ENCODE measurements at places on chromosomes 7 and 10.

GRCh38 chr7:85021101-85021704, 165.7 kb downstream of the SEMA3D start:
- DNase-seq, result no peak

DNA sequence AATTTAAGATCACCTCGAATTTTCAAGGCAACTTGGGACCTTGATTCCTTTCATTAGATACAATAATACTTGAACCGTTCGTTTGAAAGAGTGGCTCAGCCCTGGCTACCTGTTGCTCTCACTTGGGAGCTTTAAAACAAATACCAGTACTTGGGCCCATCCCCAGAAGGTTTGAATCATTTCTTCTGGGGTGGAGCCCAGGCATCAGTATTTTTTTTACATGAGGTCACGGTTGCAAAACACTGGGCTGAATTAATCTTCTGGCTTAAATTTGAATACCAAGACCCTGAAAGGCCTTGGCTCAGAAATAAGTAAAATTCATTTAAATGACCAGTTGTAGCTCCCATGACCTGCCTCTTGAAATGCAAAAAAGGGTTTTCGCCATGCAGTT, 214.9 kb downstream of the CREB5 start:
- no peak for DNase-seq

DNA sequence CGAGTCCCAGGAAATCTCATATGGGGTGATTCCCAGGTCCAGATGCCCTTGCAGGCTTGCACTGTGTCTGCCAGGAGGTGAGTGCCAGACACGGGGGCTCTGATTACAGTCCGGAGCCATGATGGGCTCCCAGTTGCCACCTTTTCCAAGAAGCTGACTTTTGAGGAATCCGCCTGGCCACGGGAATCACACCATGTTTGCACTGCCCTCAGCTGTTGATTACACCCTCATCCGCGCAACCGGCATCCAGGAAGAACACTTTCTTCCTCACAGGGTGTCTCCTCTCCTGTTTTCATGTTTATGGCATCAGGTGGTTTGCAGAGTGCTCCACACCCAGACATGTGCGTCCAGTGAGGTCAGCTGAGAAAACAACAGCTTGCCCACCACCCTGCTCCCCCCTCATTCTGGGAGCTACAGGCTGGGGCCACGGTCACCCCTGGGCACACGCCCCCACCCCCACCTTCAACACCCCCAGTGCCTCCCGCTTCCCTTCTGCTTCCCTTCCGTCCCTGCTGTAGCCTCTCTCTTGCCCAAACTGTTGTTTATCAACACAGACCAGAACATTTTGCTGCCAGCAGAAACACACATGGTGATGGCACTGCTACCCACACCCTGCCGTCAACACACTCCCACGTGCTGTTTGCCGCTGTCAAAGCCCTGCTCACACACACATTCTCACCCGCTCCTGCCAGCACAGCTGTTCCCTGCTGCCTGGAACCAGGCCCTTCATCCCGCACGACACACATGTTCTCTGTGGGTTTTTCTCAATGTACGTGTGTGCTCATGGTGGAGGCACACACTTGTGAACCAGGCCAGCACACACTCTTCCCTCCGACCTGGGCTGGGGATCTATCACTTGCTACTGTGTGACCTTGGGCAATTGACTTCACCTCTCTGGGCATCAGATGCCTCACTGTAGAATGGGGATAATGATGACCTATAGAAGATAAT, 35.8 kb downstream of the DDIT4 start:
- DNase-seq, result no peak

DNA sequence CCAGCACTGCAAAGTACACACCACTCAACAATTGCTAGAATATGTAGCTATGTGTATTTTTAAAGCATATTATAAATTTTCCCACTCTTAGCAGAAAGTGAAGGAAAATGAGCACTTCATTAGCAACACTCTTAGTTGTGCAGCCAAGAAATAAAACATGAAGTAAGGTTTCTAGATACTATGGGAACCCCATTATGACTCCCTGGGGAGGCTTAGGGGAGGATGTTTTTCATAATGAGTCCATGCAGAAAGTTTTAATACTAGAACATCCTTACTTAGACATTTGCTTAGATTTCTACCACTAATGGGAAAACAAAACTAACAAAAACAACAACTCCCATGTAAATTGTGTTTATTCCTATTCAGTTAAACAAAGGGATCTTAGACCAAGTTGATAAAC, 148.4 kb upstream of the HDAC9 start:
- DNase-seq, result no peak

- DNase-seq, result no peak
These were observed 10.6 kb upstream of the UPP1 start for GRCh38 chr7:48078470-48078869.

GRCh38 chr7:94912085-94912484, 4.7 kb downstream of the PPP1R9A start:
- no peak for DNase-seq

- no peak for DNase-seq
These were observed 49.9 kb downstream of the BLVRA start for GRCh38 chr7:43808410-43808809.

GRCh38 chr7:88101769-88102168, 118.1 kb downstream of the SRI start:
- DNase-seq, result no peak

DNA sequence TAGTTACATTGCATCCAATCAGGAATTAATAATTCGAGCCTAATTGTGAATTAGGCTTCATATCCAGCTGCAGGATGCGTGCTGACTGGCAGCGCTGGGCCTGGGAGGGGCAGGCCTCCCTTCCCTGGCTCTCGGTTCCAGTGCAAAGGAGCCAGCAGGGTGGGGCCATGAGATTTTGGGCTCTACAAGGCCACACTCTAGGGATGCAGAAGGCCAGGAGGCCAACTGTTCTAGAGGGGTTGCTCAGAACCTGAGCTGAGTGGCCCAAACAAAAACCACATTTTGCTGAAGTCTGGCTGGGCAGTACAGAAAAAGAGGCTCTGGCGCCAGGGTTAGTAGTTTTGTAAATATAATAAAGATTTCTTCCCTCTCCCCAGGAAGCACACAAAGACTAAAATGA, 72.3 kb downstream of the CLEC2L start:
- DNase-seq, result no peak

DNA sequence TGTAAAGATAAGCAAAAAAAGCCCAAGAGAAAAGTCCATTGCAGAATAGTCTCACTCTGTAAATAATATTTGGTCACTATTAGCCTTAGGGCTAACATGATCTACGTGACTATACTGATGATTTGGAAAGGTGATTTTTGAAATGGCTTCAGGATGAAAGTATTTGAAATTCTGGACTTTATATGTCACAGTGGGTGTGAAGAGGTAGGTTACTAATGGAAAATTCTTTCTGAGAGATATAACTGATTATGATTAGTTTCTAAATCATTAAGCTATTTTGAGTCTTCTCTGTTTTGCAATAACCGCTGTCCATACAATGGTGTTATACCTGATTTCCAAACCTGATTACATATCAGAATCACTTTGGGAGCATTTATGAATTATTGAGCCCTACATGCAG, 20.1 kb upstream of the HBP1 start:
- no peak for DNase-seq

- DNase-seq, result no peak
These were observed 29.8 kb downstream of the CDHR3 start for GRCh38 chr7:105992905-105993304.

- no peak for DNase-seq
These were observed 115.5 kb upstream of the GALNT17 start for GRCh38 chr7:71016401-71016800.

DNA sequence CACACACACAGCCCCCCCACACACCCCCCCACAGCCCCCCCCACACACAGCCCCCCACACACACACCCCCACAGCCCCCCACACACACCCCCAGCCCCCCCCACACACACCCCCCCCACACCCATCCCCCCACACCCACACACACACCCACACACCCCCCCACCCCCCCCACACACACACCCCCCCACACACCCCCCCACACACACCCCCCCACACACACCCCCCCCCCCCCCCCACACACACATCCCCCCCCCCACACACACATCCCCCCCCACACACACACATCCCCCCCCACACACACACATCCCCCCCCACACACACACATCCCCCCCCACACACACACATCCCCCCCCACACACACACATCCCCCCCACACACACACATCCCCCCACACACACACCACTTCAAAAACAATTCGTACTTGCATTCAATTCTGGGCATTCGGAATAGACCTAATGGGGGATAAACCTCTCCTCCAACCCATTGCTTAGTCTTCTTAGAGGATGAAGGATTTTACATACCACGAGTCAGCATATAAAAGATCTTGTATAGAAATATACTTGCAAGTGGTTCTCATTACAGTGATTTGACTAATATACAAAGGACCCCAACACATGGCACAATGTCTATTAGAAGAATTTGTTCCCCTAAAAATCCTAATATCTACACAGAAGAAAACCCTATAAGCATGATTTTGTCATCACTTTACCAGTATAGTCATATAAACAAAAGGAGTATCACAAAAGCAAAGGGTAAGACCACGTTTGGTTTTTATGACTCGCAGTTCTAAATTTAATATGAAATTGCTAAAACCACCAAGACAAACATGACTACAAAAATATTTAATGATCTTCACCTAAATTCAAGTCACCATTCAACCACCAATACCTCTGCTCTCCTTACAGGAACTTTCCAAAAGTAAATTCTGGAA, 80.9 kb downstream of the DIP2C start:
- no peak for DNase-seq

DNA sequence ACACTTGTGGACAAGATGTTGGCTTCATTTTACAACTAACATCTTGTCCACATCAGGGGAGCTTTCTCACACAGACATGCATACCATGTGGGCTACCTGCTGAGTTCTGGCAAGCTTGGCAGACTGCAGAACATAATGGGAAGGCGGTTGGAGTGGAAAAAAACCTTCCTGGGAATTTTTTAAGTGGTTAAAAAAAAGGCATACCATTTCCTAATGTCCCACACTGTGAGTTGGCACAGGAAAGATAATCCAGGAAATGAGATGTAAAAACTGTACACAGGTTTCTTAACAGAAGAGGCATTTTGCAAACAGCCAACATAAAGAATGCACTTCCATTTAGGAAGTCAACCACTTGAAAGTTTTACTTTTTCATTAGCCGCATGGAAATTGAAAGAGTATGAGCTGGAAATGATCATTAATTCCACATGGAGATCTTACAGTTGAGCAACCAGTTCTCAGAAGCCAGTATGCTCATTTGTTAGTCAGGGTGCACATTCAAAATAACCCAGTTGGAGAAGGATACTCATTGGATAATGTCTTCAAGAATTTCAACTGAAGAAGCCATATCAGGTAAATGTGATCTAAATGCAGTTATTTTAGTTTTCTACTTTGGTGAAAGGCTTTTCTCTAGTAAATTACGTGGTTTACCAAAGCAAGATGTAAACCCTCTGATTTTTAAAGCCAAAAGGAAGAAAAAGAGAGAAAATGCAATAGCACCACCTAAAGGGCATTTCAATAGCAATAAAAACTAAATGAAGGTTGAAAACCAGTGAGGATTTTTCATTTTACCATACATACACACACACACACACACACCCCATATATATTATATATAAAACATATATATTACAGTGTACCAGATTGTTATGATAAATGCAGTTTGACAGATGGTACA, 194.0 kb downstream of the TAX1BP1 start:
- no peak for DNase-seq
